Brain pericyte (primary cell): ENCODE measurements at places on chromosomes 3 and 15.

- DNase-seq: no peak
Observed at GRCh38 chr3:167031364-167032049, 348.6 kb downstream of the ZBBX start.

- no peak for DNase-seq
Observed at GRCh38 chr15:74449095-74449494, 11.9 kb downstream of the UBL7 start.

DNA sequence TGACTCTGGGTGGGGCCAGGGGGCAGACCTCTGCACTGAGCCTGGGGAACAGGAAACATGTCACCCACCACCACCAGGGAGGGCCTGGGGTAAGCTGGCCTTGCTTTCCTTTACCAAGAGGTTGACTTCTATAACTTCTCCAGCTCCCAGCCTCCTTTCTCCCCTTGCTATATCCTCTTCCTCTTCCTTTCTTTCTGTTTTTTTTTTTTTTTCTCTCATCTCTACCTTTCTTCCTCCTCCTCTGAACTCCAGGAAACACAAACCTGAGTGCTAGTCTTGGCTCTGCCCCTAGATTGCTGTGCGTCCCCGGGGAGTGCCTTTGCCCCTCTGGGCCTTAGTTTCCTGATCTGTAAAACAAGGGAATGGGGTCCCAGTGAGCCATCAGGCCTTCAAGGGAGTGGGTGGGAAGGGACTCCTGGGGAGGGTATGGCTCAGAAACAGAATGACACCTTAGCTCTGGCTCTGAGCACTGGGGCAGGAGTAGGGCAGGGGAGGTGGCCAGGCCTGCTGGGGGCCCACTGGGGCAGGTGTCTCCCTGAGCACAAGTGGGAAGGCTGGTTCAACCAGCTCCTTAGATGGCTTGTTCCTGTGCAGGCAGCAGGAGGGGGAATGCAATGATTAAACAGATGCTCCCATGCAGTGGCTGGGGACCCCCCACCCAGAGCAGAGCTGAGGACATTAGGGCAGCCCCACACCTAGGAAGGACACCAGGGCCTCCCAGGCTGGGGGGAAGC is 4.3 kb downstream of the SNX33 start:
- DNase-seq: no peak

DNA sequence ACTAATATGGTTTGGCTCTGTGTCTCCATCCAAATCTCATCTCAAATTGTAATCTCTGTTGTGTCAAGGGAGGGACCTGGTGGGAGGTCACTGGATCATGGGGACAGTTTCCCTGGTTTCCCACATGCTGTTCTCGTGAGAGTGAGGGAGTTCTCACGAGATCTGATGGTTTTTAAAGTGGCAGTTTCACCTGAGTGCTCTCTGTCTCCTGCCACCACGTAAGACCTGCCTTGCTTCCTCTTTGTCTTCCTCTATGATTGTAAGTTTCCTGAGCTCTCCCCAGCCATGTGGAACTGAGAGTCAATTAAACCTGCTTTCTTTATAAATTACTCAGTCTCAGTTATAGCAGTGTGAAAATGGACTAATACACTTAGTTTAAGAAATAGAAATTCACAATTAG is 228.9 kb downstream of the CD47 start:
- DNase-seq: no peak

DNA sequence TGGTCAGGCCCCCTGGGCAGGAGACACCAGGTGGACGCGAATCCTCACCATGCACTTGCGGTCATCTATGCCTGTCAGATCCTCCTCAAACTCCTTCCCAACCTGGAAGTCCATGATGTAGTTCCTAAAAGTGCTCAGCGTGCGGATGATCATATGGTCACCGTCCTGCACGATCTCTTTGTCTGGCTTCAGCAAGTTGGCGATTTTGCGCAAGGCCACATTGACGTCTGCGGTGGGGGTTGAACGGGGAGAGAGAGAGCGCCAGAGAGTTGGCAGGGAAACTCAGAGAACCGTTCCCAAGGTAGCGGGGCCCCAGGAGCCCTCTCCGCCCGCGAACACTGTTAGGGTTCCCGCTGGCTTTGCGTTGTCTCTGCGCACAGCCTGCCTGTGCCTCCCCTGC is 809 bp downstream of the RBP1 start:
- no peak for DNase-seq

GRCh38 chr15:99371180-99372103 is 120.2 kb downstream of the LRRC28 start:
- no peak for DNase-seq

- no peak for DNase-seq
Observed at GRCh38 chr15:67825881-67826716, 790 bp downstream of the SKOR1 start.

DNA sequence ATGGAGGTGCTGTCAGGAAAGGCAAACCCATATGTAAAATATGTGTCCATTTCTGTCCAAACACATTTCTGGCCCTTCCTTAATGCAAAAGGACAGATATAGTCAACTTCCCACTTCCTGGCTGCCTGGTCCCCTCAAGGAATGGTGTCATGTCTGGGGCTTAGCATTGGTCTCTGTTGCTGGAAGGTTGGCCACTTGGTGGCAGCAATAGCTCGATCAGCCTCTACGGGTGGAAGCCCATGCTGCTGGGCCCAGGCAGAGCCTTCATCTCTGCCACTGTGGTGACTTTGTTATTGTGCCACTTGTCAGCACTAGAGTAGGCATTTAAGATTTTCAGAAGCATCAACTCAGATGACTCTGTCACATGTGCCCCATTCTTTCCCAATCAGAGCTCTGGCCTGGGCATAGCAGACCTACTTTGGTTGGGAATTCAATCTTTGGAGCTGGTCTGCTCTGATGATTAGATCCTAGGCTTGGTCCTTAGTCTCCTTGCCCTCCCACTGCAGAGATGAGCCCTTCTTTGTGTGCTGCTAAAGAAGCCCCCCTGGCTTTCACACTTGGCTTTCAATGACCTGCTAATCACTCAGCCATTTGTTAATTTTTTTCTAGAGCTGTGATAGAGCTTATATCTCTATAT is 51.0 kb upstream of the SPSB4 start:
- no peak for DNase-seq

DNA sequence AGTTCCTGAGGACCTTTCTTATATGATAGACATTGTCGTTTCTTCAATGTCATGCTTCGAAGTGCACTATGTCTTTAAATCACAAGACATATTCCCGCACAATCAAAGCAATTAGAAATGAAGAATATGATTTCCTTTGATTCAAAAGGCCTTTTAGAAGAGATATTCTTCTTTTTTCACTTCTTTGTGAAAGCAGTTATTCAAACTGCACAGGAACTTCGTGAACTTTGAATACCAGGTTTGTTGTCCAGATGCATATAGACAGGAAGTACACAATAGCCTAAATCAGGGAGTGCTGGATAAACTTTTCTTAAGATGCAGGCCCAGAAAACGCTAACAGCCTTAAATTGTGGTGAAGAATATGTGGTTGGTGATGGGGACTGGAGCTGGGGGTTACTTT is 591.1 kb upstream of the NAALADL2 start:
- DNase-seq: no peak

- DNase-seq: no peak
Observed at GRCh38 chr3:182105875-182106274, 394.1 kb downstream of the SOX2 start.

DNA sequence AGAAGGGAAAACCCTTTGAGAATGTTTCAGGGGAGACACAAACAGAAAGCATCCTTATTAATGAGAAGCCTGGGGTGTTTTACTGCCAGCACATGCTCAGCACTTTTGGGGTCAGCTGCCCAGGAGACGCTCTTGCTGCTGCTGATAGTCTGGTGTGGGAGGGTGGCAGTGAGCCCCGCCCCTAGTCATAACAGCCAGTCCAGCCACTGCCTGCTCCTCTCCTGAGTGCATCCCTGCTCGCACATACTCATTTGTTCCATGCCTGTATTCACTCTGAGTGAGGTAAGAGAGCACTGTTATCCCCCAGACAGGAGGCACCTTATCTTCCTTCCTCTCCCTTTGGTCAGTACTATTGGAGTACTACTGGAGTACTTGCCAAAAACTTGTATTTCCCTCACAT is 101.3 kb downstream of the ETFA start:
- no peak for DNase-seq

- DNase-seq: no peak
Observed at GRCh38 chr3:115685097-115685496, 61.8 kb downstream of the GAP43 start.

DNA sequence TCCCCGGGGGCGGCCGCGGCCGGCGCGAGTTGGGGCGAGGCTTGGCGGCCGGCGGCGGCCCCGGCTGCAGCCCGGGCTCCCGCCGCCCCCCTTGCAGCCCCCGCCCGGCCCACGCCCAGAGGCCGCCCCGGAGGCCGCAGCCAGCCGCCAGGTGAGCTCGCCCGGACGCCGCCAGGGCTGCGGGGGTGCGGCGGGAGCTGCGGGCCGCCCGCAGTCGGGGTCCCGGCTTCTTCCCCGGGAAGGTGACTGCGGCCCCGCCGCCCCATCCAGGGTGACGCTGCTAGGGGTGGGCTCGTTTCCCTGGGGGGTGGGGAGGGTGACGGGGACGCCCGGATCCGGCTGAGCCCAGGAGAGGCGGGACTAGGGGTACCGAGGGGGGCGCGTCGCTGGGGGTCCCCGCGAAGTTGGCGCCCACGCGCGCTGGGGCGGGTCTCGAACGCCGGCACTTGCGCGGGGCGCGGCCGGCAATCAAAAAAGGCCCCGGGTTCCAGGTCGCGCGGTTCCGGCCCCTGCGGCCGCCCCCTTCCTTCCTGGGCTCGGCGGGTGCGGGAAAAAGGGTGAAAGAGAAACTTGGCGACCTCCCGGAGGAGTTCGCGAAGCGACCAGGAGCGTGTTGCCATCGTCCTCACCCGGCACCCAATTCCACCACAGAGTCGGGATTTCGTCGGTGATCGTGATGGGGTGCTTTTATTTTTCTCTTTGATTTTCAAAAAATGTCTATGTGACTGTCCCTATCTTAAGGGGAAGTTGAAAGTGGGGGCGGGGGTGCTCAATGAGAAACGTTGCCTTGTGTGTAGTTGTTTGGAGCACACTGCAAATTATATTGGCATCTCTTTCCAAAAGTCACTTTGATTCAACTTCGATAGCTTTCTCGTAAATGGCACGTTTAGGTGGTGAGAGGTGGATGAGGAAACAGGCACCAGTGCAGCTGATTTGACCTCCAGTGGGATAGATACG is 619 bp downstream of the ATXN7 start:
- DNase-seq: no peak

- no peak for DNase-seq
Observed at GRCh38 chr15:27696530-27696929, 402.6 kb downstream of the OCA2 start.

DNA sequence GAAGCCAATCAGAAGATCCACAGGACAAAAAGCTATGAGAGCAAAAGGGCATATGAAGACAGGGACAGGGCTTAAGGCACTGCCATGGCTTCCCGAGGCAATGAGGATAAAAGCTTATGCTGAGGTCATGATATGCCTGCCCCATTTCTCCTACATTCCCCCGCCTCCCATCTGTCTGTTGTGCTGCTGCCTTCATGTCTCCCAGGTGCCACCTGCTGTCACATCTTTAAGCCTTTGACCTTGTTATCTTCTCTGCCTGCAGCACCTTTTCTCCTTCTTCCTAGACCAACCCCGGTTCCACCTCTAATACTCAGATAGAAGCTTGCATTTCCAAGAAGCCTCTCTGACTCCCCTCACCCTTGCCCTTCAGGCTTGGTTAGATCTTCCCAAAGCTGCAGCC is 213.8 kb downstream of the ARRDC4 start:
- DNase-seq: no peak

- no peak for DNase-seq
Observed at GRCh38 chr15:84814916-84815315, 2.2 kb upstream of the ALPK3 start.
